Stimulated activated CD8-positive, alpha-beta memory T cell treated with anti-CD3 and anti-CD28 coated beads, Interleukin-7, amount 100 ng/mL, for 1 hour (primary cell): ENCODE measurements at places on chromosomes 3 and 15.

DNA sequence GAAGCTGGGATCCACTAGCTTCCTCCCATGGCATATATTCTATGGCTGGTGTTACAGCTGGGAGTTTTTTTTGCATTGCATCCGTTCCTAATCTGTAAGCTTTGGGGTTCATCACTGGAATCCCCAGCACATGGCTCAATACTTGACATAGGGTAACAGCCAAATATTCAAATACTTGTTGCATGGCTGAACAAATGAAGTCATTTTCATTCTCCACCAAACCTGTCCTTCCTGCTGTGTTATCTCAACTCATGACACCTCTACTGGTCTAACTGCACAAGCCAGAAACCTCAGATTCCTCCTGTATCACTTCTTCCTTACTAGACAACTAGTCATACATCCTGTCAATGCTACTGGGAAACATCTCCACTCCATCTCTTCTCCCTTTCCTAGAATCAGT lies 43.4 kb downstream of the ST3GAL6 start:
- no peak for DNase-seq

DNA sequence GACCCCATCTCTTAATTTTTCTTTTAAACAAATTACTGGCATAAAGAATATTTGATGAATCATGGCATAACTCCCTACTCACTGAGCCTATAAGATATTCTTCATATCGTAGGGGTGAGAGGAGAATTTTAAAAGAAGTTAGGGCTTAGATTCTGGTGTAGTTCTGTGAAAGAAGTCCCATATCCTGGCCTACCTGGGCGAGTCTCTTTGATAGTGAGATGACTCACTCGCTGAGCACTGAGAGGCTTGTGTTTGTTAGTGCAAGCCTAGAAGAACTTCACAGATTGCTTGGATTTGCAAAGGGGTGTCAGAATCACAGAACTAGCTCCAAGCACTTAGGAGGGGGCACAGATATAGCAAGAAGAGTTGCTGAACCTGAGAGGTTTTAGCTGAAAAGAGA lies 133.8 kb upstream of the TMC3 start:
- no peak for DNase-seq

DNA sequence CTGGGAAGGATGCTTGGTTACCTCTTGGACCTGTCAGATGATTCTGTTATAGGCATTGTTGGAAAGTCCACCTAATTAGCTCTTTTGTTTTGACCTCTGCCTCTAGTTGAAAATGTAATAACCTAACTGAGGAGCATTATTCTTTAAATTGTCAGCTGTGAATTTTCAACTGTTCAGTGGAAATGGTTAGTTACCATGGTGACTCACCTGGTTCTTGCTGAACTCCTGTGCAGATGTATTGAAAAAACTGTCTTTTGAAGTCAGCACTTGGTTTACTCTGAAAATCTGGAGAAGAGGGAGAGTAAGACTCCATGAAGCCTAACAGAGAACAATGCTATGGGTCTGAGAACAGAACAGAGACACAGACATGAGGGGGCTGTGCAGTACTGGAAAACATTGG lies 72.0 kb downstream of the LARS2 start:
- DNase-seq: no peak

DNA sequence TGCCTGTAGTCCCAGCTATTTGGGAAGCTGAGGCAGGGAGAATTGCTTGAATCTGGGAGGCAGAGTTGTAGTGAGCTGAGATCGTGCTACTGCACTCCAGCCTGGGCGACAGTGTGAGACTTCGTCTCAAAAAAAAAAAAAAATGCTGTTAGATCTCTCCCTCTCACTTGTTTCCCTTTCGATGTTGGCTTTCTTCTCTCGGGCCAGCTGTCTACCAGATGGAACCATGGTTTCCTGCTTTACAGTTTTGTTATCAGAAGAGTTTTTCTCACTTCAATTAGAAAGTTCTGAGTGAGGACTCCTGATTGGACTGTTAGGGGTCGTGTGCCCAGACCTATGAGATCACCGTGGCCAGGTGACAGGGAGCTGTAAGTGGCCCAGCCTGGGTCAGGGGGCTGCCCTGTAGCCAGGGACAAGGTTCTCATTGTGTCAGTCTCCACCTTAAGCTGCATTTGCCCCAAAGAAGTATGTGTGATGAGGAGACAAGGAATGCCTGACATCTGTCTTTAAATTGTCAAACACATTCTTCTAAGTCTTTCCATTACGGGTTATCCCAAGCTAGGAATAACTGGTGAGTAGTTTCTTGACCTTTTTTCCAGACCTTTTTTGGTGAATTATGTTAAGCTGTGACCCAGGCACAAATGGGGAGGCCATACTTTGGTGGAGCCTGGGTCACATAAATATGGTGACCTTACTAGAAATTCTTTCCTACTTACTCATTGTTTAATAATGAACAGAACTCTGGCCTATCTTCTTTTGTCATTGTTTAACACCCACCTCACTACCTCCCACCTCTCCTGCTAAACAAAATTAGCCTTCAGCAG lies 25.2 kb downstream of the SNAPC5 start:
- DNase-seq: no peak

- DNase-seq: no peak
Observed at GRCh38 chr3:89114841-89115223, 7.4 kb downstream of the EPHA3 start.

GRCh38 chr3:122918576-122919290 lies 108.8 kb downstream of the SEMA5B start:
- DNase-seq: no peak

DNA sequence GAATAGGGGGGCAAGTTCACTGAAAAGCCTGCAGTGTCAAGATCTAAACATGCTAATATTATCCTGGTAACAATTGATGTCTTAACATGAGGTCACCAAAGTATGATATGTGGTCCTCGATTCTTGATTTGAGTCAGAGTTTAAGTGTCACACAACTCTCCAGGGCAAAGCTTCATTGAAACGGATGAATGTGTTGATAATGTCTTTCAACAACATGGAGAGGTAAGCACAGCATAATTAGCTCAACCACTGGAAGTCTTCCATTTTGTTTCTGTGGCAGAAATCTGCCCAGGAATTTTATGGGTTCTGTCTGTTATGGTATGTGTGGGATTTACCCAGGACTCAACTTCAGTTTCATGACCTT lies 591.5 kb downstream of the ZNF385D start:
- no peak for DNase-seq

DNA sequence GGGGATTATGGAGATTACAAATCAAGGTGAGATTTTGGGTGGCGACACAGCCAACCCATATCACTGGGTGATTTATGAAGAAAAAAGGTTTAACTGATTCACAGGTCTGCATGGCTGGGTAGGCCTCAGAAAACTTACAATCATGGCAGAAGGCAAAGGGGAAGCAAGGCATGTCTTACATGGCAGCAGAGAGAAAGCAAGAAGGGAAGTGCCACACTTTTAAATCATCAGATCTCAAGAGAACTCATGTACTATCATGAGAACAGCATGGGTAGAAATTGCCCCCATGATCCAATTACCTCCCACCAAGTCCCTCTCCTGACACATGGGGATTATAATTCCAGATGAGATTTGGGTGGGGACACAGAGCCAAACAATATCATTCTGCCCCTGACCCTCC lies 59.7 kb downstream of the DPH6 start:
- no peak for DNase-seq

DNA sequence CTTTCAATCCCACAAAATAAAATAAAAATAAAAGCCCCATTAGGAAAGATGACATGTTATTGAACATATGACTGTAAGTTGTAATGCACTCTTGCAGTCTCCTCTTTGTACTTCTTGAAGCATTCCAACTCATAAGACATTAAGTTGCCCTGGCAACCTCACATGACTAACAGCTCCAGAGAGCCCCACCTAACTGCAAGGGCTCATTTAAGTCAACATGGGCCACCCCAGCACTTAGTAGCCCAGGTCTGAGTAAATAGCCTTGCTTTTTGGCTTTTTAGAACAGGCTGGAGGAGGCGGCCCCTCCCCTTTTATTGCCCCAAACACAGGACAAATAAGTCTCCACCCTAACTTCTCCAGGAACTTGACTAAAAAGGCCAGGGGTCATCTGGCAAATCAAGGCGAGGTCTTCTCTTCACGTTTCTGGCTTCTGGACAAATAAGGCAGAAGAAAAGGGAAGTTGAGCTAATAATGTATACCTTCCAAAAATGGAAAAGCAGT lies 135.1 kb downstream of the TMCO5A start:
- no peak for DNase-seq

- DNase-seq: no peak
Observed at GRCh38 chr15:98791046-98791701, 142.8 kb downstream of the IGF1R start.

DNA sequence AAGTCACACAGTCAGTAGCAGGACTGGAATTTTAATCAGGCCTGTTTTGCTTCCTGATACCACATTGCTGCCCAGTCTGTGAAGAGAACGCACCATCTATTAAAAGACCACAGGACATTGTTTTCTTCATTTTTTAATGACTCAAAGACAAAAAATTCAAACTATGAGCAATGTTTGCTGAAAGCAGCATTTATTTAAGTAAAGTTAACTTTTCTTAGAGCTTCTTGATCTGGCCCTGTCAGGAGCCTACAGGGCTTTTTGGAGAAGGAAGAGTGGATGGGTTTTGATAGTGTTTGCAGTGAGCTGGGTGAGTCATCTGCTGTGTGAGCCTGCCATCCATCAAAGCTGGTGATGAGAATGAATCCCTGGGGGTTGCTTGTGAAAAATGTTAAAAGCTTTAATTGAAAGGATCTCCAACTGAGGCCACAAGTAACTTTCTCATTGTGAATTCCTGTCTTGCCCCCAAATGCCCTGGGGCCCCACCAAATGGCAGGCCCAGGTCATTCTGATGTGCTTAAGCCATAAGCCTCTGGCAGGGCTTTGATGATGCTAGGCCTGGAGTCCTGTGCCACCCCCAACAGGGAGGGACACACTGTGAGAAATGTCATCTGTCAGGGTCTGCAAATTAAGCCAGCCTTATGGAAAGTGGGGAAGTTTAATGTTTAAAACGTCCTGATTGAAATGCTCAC lies 136.2 kb upstream of the PFN2 start:
- no peak for DNase-seq

DNA sequence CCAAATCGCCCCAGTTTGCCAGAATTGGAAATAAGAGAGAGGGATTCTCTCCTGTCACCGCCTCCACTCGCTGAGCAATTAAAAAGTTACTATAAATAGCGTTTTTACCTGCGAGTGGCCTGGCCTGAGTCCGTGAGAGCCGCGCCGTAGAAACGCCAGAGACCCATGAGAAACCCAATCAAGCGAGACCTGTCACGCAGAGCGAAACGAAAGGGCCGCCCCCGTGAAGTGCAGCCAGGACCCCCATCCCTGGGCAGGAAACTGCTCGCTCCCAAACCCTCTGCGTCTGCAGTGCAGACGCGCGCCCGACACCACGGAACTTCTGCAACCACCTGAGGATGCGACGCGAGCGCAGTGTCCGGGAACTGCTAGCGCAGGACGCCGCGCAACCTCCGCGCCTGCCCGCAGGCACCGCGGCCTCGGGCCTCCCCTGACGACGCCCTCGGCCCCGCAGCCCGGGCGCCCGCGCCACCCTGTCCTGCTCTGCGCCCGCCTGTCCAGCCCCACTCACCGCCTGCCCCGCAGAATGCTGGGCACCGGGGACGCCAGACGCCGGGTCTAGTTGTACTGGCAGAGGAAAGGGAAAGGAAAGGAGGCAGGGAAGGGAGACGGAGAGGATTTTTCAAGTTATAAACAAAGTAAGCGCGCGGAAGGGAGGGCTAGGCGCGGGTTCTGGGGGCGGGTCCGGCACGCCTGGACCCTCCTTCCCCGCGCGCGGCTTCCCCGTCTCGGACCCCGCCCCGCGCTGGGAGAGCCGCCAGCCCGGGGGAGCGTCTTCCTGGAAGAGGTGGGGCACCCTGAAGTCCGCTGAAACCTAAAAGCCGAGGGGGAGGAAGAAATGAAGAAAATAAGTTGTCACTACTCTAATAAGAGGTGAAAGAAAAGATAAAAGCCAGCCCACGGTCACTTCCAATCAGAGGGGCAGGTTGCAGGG lies at the start of gene PLSCR4:
TSS of gene PLSCR4 (minus strand) at position 657 of the 934 bp plus-strand sequence. CDS start 29,034 bp downstream, outside the sequence.
- DNase-seq: no peak

DNA sequence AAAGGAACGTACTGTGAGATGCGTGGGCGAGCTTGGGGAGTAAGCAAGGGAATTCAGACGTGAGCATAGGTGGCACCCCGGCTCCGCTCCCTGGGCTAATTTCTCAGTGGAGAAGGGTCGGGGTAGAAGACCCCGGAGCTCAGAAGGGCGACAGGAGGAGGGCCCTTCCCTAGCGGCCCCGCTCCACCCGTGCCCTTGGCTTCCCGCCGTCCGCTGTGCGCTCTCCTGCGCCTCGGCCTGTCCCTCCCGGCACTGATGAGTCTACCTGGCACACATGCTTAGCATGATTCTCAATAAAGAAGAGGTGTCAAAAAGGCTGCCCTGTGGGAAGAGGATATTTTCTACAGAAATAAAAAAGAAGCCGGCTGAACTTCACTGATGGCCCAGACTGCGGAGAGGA lies 292.7 kb downstream of the OCA2 start:
- no peak for DNase-seq

DNA sequence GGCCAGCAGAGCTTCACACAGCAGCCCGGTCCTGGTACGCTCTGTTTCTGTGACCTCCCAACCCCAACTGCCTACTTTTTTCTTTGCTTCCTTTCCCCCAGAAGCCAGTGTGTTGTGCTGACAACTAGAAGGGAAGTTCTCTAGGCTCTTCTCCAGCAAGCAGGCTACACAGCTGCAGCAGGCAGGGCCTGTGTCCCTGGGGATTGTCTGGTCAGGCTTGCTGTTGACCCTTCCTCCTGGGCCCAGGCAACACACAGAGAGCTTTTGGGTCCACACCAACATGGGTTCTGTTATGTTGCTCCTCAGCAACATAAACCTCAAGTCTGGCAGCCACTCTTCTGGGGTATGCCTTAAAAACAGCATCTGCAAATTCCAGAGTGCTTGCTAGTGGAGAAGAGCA lies 36.2 kb upstream of the TSPAN3 start:
- DNase-seq: no peak

DNA sequence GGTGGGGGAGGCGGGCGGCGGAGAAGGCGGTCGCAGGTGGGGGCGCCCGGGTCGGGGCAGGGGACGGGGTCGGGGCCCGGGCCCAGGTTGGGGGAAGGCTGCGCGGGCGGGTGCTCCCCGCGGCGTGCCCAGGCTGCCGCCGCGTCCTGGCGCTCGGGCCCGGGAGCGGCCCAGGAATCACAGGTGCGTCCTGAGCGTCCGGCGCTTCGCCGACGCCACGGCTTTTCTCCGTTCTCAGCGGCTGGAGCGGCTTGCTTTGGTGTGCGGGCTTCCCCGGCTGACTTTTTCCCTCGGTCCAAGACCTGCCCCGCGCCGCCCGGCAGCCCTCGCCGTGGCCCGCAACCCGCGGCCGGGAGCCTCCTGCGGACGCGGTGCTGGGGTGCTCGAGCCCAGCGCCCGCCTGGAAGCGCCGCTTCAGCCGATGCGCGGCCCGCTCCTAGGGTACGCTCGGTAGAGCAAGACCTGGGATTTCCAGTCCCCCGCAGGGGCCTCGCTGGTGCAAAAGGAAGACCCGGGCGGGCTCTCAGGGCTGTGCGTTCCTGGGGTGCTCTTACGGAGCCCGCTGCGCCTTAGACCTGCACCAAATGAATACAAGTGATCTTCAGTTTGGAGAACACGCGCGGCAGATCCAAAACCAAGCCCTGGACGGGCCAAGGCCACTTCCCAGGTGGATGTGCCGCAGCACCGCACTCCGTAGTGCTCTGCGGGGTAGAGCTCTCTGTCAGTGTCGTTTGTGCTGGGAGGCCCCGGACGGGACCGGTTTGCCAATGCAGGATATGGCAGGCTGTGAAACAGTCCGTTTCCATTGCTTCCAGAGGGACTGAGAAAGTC lies 639 bp downstream of the NIPA1 start:
- no peak for DNase-seq
